Stimulated activated naive B cell treated with anti-CD40 and anti-IgM and Interleukin-4, amounts not matched to agents 10 μg/mL and 1 μg/mL and 100 μg/mL, for 72 hours (primary cell): ENCODE measurements at places on chromosomes 13 and 19.

- peaks cover 36% of the 10 kb centered on the region for H3K36me3 ChIP-seq
- DNase-seq, result no peak
- no peaks in the 10 kb centered on the region for H3K27me3 ChIP-seq
- peaks cover 53% of the 10 kb centered on the region for H3K4me1 ChIP-seq
- no peak within 1 kb of the TSS for H3K4me3 ChIP-seq
Measured at GRCh38 chr19:10625003-10625761, at the start of gene SLC44A2. SLC44A2 (plus strand) TSS chr19:10625553; CDS start chr19:10625634, 81 bp downstream.

- no peak overlapping the region for H3K4me3 ChIP-seq
- H3K4me1 ChIP-seq, result peaks cover 2% of the 10 kb centered on the region
- no peaks in the 10 kb centered on the region for H3K36me3 ChIP-seq
- H3K27ac ChIP-seq, result no peak overlapping the region
Measured at GRCh38 chr19:44883922-44884321, 7.1 kb upstream of the TOMM40 start.

DNA sequence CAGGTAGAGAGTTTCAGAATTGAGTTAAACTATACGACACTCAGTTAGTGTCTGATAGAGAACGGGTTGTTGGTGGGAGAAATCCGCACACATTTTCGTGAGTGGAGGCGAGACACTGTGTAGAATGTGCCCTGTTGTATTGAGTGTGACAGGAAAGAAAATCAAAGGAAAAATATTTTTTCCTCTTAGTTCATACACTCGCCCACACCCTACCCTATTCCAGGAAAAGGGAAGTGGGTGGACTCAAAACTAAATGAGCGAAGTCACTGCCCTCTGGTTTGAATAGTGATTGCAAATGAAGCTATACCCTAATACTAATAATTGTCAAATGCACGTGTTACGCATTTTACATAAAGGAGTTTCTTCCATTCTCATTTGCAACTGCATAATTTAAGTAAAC, 2.0 kb downstream of the ZNF347 start:
- peaks cover 57% of the 10 kb centered on the region for H3K36me3 ChIP-seq
- no peak for DNase-seq
- H3K4me1 ChIP-seq, result peaks cover 18% of the 10 kb centered on the region
- peak overlapping the region; percentile 88 for H3K4me3 ChIP-seq
- H3K27me3 ChIP-seq, result no peaks in the 10 kb centered on the region

GRCh38 chr13:98839856-98840769, 87.6 kb upstream of the SLC15A1 start:
- peaks cover 3% of the 10 kb centered on the region for H3K4me1 ChIP-seq
- DNase-seq, result peak; percentile 6
- no peak overlapping the region for H3K27ac ChIP-seq
- no peak overlapping the region for H3K4me3 ChIP-seq

- no peak overlapping the region for H3K27ac ChIP-seq
- peaks cover 55% of the 10 kb centered on the region for H3K36me3 ChIP-seq
- H3K4me3 ChIP-seq, result no peak overlapping the region
- peaks cover 8% of the 10 kb centered on the region for H3K4me1 ChIP-seq
Measured at GRCh38 chr13:31150315-31150985, 11.3 kb downstream of the HSPH1 start.

- no peaks in the 10 kb centered on the region for H3K4me1 ChIP-seq
- no peaks in the 10 kb centered on the region for H3K36me3 ChIP-seq
- no peak for DNase-seq
- no peak overlapping the region for H3K27ac ChIP-seq
- H3K4me3 ChIP-seq, result no peak overlapping the region
- H3K27me3 ChIP-seq, result no peaks in the 10 kb centered on the region
Measured at GRCh38 chr13:51297556-51297955, 41.9 kb upstream of the SERPINE3 start.

DNA sequence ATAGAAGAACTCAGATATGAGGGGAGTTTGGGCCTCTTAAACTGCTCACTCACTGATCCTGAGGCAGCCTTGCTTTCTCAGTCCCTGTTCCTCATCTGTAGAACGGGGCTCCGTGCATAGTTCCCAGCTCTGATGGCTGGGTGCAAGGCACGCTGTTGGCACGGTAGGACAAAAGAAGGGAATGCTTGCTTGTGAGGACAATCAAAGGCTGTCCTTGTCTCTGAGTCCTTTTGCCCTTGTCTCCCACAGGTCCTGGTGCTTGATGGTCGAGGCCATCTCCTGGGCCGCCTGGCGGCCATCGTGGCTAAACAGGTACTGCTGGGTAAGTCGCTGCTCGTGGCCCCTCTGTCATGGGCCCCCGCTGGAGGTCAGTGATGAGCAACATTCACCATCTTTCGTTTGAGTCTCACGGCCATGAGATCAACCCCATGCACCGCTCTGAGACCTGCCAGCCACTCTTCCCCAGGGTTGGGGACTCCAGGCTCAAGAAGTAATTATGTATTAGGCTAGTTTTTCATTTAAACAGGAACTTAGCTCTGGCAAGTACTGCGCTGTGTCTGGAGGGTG, 2.3 kb downstream of the RPL13A start:
- H3K27me3 ChIP-seq, result no peaks in the 10 kb centered on the region
- H3K4me3 ChIP-seq, result peak overlapping the region; percentile 96
- H3K4me1 ChIP-seq, result peaks cover 53% of the 10 kb centered on the region

GRCh38 chr13:39676315-39676876, 20.9 kb downstream of the COG6 start:
- no peak for DNase-seq
- peaks cover 13% of the 10 kb centered on the region for H3K36me3 ChIP-seq
- no peaks in the 10 kb centered on the region for H3K27me3 ChIP-seq
- no peak overlapping the region for H3K27ac ChIP-seq
- H3K4me3 ChIP-seq, result no peak overlapping the region
- H3K4me1 ChIP-seq, result no peaks in the 10 kb centered on the region

GRCh38 chr19:15534957-15535864, 26.9 kb downstream of the CYP4F22 start:
- peaks cover 9% of the 10 kb centered on the region for H3K4me1 ChIP-seq
- H3K27me3 ChIP-seq, result peaks cover 41% of the 10 kb centered on the region
- H3K36me3 ChIP-seq, result peaks cover 3% of the 10 kb centered on the region
- H3K27ac ChIP-seq, result no peak overlapping the region
- H3K4me3 ChIP-seq, result no peak overlapping the region

DNA sequence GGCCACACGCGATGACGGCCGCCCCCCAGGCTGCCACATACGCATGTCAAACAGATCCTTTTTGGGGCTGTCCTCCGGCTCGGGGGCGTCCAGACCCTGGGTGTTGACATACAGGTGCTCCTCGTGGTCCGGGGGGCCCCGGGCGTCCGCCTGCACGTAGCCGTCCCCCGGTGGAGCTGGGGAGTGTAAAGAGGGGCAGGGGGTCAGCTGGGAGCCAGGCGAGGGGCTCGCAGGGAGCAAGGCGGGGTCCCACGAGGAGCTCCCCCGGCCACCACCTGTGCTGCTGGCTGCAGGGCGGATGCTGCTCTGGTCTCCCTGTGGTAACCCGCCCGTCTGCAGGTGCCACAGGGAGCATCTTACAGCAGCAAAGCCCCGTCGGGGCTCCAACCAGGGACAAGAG, 16.1 kb upstream of the C2CD4C start:
- H3K4me3 ChIP-seq, result no peak overlapping the region
- H3K36me3 ChIP-seq, result peaks cover 2% of the 10 kb centered on the region
- H3K4me1 ChIP-seq, result no peaks in the 10 kb centered on the region
- no peak for DNase-seq
- H3K27me3 ChIP-seq, result peaks cover 6% of the 10 kb centered on the region
- no peak overlapping the region for H3K27ac ChIP-seq

- H3K4me1 ChIP-seq, result peaks cover 45% of the 10 kb centered on the region
- H3K27me3 ChIP-seq, result no peaks in the 10 kb centered on the region
- H3K4me3 ChIP-seq, result peak overlapping the region; percentile 98
- H3K27ac ChIP-seq, result peak overlapping the region; percentile 94
Measured at GRCh38 chr19:2234996-2235380, 1.1 kb downstream of the PLEKHJ1 start.

GRCh38 chr13:51797664-51798488, 6.1 kb downstream of the DHRS12 start:
- H3K36me3 ChIP-seq, result peaks cover 5% of the 10 kb centered on the region
- H3K27me3 ChIP-seq, result no peaks in the 10 kb centered on the region
- no peak overlapping the region for H3K4me3 ChIP-seq
- peak; percentile 46 for DNase-seq
- peak overlapping the region; percentile 42 for H3K27ac ChIP-seq
- H3K4me1 ChIP-seq, result peaks cover 68% of the 10 kb centered on the region
